ENCODE measurements at places on chromosomes 7 and 10.

DNA sequence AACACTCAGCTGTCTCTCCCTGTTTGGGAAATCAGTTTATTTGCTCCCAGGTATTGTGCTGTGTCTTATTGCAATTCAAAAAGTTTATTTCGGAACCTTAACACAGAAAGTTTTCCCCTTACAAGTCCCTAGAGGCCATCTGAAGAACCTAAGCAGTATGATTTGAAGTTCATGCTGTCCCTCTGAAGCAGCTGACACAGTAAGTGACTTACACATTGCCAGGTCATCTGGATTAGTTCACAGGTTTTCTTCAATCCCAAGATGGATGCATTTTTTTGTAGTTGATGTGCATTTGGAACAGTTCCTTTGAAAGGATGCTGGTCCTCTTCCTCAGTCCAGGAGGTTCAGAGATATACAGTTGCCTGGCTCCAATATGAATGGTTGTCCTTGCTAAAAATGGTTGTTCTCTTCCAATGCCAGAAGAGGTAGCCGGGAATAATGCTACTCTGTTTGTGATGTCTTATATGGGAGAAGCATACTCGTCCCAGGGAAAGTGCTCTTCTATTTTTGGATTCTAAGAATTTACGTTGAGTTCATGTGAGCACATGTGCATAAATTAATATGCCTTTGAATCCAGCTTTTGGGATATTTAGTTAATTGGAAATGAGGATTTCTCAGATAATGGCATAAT is 183.5 kb upstream of the PHYHIPL start:
- DNase-seq = no peak

- DNase-seq = no peak
Observed at GRCh38 chr7:118013252-118014010, 140.2 kb upstream of the CTTNBP2 start.

DNA sequence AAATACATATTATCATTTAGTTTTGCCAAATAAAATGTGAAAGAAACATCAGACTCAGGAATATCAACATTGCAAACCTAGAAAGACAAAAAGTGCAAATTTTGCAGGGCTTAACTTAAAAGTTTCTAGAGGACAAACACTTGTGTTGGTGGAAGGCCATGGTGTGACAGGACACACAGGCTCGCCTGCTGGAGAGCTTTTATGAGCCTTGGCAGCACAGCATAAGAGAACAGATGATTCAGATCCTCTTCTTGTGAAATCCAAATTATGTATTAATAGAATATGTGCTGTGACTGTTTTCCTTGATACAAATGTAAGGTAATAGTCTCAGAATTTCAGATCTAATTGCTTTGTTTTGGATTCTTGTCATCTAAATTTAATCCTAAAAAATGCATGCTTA is 72.9 kb upstream of the ABCB5 start:
- no peak for DNase-seq

DNA sequence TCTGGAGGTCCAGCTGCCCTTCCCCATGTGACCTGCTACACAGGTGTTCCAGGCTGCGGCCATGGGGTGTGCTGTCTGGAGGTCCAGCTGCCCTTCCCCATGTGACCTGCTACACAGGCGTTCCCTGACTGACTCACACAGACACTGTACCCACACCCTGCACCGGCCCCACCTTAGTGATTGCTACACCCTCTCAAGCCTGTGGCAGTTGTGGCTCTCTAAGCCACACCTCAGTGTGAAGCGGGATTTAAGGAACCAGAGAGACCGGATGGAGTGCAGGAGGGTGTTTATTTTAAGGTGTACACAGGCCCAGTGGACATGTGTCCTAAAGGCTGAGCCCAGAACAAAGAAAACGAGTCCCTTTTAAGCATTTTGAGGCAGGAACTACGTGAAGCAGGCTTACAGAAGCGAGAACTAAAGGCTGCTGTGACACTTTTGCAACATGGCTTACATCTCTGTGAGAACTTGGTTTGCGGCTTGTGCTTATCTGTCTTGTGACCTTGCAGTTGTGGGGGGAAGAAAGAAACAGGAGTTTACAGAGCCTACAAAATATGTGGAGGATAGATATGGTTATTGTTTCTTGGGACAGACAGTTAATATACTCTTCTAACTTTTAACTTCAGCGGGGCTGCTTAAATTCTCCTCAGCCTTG is 326.4 kb downstream of the PAXIP1 start:
- no peak for DNase-seq

DNA sequence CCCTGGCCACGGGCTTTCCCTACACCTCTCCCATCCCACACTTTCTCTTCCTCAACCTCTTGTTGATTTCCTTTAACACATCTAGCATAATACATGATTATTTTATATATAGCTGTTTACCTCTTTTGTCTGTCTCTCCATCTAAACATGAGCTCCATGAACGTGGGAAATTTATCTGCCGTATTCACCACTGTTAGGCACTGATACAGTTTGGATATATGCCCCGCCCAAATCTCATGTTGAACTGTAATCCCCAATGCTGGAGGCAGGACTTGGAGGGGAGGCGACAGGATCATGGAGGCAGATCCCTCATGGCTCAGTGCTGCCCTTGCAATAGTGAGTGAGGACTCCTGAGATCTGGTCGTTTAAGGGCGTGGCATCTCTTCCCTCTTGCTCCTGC is 5.7 kb downstream of the CYTH3 start:
- DNase-seq = no peak

GRCh38 chr10:27312854-27313253 is 72.3 kb upstream of the ACBD5 start:
- DNase-seq = no peak

- no peak for DNase-seq
Observed at GRCh38 chr10:52106899-52107298, 207.2 kb upstream of the DKK1 start.

- no peak for DNase-seq
Observed at GRCh38 chr10:26314265-26315013, 97.9 kb downstream of the GAD2 start.

DNA sequence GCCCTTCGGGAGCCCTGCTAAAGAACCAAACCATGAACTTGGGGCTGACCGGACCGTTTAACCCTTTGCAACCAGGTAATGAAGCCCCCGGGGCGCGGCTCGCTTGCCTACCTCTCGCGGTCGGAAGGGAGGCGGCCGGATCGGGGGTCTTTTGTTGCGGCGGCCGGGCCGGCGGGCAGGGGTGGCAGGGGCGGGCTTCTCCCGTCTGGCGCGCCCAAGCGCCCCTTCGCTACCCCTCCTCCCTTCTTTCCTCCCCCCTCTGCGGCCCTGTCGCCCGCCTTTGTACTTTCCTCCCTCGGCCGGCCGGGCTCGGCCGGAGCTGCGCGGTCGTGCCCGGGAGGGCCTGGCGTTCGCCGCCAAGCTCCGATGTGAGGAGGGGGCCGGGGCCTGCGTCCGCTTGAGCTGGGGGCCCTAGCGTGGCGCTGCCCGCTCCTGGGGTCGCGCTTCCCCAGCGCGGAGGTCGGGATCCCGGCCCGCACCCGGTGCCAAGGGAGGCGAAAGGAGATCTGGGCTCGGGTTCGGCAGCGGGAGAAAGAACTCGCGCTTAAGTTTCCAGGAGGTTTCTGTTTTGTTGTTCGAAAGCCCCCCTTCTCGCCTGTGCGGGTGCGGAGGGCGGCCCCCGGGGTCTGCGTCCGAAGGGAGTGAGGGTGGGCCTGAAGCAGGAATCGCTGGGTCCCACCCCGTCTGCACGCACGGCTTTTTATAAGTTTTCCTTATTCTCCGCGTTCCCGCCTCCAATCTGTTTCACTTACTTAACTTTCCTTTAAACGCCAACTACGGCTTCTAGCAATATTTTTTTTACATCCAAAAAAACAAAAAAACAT is 436.8 kb upstream of the GALNT17 start:
- no peak for DNase-seq

- DNase-seq = no peak
Observed at GRCh38 chr7:104005197-104005596, 15.7 kb upstream of the RELN start.

DNA sequence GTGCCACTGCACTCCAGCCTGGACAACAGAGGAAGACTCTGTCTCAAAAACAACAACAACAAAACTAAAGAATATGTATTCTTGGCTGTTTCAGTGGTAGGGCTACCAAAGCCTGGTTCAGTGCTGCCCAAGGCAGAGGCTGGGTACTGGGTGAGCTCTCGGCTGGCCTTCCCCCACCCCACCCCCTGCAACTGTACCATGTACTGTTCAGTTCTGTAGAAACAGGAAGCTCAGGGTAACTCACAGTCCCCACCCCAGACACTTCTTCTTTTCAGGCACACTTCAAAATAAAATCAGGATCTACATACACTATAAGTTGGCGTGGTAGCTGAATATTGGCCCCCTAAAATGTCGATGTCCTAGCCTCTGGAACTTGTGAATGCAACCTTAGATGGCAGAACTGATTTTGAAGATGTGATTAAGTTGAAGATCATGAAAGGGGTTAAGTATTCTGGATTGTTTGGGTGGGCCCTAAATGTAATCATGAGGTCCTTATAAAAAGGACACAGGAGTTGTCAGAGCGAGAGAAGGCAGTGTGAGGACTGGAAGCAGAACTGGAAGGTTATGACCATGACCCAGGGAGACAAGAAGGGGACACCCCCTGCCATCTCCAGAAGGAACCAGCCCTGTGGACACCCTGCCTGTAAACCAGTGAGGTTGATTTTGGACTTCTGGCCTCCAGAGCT is 31.2 kb downstream of the TBXAS1 start:
- DNase-seq = no peak

Data from T-helper 17 cell (primary cell).